ENCODE measurements at places on chromosomes 3 and 15.

DNA sequence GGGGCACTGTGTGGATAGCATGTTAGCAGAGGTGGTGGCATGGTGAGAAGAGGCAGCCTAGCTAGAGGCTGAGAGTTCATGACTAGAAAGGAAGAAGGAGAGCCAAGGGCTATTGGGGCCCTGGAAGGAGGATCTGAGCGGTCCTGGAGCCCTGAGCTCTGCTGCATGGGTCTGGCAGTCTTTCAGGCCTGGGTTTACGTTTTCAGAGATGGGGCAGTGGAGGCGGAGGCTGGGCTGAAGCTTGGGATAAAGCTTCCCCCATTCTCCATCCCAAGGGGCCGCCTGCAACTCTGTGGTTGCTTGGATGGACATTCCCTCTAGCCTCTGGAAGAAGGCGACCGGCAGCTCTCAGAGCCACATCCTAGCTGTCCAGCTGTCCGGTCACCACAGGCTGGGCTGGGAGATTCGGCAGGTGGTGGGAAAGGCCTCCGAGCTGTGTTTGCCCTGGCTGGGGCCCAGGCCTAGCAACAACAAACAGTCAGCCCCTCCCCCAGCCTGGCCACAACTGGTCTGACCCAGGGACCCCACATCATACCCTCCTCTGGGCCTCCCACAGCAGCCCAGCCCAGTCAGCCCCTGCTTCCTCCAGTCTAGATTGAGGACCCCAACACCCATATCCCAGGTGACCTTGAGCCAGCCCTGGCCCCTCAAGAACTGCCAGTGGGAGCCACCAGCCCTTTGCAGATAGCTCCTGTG lies 1.8 kb upstream of the SLC38A3 start:
- DNase-seq, result no peak

GRCh38 chr3:144362126-144362525 lies 390.5 kb downstream of the DIPK2A start:
- DNase-seq, result no peak

- peak; percentile 46 for DNase-seq
Measured at GRCh38 chr3:155744626-155745324, at the start of gene PLCH1. TSS of gene PLCH1 (minus strand) at chr3:155745071. CDS start at chr3:155704224, 40,847 bp downstream.

DNA sequence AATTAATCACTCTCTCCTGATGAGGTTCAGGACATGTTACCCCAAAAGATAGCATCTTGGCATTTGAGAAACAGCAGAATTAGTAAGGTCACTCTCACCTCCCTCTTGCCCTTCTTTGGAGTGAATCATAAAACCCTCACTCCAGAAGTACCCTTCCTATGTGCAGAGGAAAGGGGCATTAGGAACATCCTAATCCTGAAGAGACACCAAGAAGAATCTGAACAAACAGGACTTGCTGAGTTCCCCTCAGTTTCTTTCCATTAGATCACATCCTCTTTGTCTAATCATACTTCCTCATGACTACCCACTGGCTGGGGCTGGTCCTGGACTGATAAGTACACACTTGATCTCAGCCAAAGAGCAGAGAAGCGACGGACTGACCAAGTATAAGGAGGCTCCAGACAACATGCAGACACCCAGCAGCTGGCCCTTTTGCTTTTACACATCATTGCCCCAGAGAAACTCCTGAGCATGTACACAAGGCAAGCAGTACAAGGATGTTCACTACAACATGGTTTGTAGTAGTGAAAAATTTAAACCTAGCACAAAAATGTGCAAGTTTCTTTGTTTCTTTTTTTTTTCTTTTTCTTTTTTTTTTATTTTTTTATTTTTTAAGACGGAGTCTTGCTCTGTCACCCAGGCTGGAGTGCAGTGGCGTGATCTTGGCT lies 15.0 kb upstream of the TM6SF1 start:
- DNase-seq, result no peak

- DNase-seq, result no peak
Measured at GRCh38 chr3:129054605-129055104, 5.9 kb upstream of the GP9 start.

DNA sequence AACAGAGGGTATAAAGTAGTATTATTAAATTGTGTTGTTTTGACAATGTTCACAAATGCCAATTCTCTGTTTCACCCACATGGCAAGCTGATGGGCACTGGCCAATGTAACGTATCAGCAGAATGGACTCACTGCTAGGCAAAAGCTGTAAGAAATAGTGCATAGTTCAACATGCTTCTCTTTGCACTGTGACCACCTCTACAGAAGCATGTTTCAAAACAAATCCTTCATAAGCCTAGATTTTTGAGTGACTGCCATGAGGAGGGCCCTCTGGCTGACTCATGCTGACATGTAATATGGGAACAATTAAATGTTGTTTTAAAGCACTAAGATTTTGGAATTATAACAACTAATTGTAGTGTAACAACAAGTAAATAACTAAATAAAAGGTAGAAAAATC lies 3.2 kb downstream of the GBE1 start:
- no peak for DNase-seq

DNA sequence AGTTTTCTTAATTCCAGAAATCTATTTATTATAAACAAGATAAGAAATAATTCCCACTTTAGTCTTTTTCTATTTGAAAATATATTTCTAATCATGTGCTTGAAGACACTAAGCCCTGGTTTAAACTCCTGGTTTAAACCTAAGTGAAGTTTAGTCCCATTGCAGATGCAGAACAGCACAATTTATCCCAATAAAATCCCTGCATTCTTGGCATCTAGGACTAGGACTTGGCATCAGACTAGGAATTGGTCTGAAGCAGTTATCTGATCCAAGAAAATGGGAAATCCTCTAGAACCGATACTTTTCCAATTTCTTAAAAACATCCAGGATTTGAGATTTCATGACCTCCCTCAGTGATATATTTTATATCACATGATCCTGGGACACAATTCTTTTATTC lies 168.8 kb upstream of the VEPH1 start:
- no peak for DNase-seq

DNA sequence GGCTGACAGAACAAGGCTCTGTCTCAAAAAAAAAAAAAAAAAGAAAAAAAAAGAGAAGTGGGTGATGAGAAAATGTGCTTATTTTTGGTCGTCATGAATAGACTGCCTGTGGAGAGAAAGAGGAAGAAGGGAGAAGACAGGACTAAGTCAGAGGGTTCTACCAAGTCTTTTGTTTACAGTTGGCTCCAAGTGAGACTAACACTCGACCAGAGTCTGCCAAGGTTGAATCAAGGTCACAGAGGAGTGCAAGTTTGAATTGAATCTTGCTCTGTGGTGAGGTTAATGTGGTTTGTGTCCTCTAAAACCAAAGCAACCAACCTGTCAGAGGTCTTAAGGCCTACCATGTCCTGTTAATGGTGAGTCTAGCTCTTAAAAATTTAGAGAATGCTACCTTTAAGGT lies 334.1 kb upstream of the GRM7 start:
- no peak for DNase-seq

DNA sequence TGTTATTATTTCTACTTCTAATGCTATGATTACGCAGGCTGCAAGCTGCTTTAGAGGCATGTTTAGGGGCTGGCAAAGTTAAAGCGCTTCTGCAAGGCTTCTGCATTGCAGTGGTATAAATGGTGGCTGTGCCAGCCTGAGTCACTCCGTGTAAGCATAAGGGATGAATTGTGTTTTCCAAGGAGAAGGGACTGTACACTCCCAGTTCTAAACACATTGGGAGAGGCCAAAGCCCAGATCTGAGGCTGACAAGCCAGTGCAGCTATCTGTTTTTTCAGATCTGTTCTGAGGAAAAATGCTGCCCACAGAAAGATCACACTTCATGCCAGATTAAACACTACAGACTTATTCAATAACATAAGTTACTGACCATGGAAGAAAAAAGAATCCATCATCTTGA lies 83.8 kb downstream of the PRICKLE2 start:
- no peak for DNase-seq

DNA sequence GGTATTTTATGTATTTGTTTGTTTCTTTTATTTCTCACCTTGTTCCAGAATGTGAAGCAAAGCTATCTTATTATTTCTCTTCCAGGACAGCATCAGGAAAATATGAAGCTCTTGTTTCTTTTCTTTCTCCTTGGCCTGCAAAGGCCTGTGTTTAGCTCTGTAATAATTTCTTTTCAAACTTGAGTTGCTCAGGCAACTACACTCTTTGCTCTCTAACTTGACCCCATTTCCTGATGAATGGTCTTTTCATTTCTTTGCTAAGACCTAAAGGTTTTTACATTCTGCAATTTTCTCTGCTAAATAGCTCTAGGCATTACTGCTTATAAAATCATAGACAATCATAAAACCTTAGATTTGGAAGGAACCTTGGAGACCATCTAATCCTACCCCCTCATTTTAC lies 26.2 kb upstream of the ZNF770 start:
- no peak for DNase-seq

DNA sequence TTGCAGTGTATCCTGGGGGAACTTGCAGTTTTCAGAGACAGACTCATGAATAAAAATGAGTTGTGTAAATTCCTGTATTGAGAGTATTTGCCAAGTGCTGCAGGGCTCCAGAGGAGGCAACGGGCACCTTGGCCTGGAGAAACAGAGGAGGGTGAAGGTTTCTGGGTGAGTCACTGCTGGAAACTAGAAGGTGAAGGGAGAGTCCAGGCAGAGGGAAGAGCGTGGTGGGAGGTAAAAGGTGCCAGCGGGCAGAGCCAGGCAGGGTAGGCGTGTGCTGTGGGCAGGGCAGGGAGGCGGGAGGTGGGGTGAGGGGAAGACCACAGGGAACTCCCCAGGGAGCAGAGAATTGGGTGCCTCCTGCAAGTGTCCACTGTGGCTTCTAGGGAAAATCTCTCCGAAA lies 120.8 kb downstream of the SLCO3A1 start:
- DNase-seq, result no peak

GRCh38 chr3:62027796-62028195 lies 345.6 kb downstream of the FEZF2 start:
- DNase-seq, result no peak

DNA sequence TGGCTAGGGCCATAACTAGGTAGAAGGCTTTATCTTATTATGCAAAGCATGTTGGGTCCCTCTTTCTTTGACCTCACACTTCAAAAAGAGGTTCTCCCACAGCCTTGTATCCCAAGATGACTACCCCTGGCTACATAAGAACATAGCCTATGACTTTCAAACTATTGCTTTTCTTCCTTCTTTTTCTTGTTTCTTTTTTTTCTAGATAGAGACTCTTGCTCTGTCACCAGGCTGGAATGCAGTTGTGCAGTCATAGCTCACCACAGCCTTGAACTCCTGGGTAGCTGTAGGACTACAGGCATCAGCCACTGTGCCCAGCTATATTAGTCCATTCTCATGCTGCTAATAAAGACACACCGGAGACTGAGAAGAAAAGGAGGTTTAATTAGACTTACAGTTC lies 47.2 kb downstream of the DIPK2A start:
- no peak for DNase-seq

DNA sequence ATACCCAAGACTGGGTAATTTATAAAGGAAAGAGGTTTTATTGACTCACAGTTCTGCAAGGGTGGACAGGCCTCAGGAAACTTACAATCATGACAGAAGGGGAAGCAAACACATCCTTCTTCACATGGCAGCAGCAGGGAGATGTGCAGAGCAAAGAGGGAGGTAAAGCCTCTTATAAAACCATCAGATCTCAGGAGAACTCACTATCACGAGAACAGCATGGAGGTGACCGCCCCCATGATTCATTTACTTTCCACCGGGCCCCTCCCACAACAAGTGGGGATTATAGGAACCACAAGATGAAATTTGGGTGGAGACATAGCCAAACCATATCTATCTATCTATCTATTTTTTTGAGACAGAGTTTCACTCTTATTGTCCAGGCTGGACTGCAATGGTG lies 5.4 kb downstream of the GDPGP1 start:
- DNase-seq, result no peak

DNA sequence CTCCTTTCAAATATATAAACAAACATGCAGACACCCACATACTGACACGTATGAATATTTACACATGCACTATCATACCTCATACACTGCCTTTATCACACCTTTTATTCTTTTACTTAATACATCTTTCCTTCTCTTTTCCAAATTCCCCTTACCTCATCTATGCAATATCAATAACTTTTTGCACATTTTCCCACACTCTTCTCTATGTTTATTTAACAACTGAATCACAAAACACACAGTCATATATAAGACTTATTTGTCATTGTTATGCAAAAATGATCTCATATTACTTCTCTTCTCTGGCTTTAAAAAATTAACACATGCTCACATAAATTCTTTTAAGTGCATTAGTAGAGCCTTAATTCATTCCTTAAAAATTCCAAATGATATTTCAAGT lies 461.4 kb downstream of the DIPK2A start:
- no peak for DNase-seq

DNA sequence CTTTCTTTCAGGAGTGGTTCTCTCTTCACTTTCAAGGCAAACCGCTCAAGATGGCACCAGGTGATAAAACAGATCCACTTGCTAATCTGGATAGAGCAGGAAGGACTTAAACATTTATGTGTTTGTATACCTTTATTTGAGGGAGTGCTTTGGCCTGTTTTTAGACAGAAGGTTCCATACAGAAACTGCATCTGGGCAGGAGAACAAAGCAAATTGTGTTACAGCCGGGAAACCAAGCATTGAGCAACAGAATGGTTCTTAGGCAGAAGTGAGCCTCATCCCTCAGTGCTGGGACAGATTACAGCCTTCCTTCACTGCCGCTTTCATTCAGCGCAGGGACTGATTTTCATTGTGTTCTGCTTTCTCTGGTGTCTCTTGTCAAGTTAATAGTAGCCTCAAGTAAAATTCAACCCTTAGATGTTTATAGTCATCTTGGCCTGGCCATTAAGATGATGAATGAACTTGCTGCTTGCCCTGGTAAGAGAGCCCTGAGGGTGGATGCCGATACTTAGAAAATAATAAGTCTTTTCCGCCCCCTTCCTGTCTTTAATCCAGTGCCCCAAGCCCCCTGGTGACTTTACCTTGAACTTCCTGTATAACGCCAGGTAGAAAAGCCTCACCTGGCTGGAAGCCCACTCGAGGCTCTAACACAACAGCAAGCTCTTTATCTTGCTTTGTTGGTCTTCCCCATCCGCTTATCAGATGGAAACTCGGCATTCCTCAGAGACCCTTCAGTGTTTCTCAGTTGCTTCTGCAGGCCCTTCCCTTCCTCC lies 168.0 kb upstream of the CTDSPL start:
- no peak for DNase-seq

- DNase-seq, result no peak
Measured at GRCh38 chr3:155664925-155665695, 79.8 kb downstream of the PLCH1 start.
